ENCODE measurements at places on chromosomes 13 and 19. TPM values are rescaled to one million over a fixed set of nuclear protein-coding genes. Genes with fewer than 3 reads are reported as not detected.

The CEACAM5 gene
- total RNA-seq = not detected

The TMEM255B gene
- total RNA-seq = 4.6 TPM

The KLK14 gene
- total RNA-seq = not detected

The PGLYRP2 gene
- not detected for total RNA-seq

The LGALS13 gene
- total RNA-seq = not detected

The NXNL1 gene
- total RNA-seq = not detected

The NAA16 gene
- total RNA-seq = 22.3 TPM

The SPC24 gene
- 0.96 TPM for total RNA-seq

The ZSCAN4 gene
- total RNA-seq = 1.3 TPM

The GFY gene
- not detected for total RNA-seq

The ZNF583 gene
- 7.3 TPM for total RNA-seq

The SLC46A3 gene
- 7.5 TPM for total RNA-seq

The ALG5 gene
- total RNA-seq = 36.0 TPM

The ZNF99 gene
- total RNA-seq = 0.52 TPM

The KIR2DL4 gene
- total RNA-seq = not detected

The RFPL4AL1 gene
- not detected for total RNA-seq

The LRG1 gene
- 4.4 TPM for total RNA-seq

The SHKBP1 gene
- total RNA-seq = 34.6 TPM

The KLC3 gene
- not detected for total RNA-seq

The C19orf81 gene
- total RNA-seq = not detected

The SBK2 gene
- total RNA-seq = not detected
